GM13976 (cell line): ENCODE measurements at places on chromosomes 11 and 22.

GRCh38 chr11:69309631-69310280 lies 15.8 kb downstream of the MYEOV start:
- DNase-seq = no peak

GRCh38 chr11:69328231-69328630 lies 34.3 kb downstream of the MYEOV start:
- no peak for DNase-seq

DNA sequence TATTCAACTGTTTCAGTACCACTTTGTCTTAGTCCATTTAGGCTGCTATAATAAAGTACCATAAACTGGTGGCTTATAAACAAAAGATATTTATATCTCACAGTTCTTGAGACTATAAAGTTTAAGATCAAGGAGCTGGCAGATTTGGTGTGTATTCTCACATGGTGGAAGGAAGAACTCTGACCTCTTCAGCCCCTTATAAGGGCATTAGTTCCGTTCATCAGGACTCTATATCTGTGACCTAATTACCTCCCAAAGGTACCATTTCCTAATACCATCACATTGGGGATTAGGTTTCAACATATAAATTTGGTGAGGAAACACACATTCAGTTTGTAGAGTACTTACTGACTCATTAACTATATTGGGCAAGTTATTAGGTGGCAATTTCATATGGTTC lies 10.7 kb upstream of the ARL14EP start:
- DNase-seq = no peak

DNA sequence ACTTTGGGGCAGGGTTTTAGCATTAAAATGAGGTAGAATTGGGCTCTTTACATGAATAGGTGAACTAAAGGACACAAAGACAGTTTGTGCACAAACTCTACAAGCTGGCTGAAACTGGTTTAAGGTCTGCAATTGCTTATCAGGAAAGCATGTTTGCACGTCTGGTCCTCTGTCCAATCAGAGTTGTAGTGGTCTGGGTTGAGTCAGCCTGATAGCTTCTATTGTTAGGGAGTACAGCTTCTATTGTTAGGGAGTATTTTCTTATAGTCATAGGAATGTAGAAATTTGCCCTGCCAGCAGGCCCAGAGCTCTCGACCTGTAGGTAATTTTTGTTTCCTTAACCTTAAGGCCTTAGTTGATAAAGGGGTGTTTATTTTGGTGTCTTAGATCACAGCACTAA lies 1422.4 kb downstream of the LRRC4C start:
- no peak for DNase-seq

DNA sequence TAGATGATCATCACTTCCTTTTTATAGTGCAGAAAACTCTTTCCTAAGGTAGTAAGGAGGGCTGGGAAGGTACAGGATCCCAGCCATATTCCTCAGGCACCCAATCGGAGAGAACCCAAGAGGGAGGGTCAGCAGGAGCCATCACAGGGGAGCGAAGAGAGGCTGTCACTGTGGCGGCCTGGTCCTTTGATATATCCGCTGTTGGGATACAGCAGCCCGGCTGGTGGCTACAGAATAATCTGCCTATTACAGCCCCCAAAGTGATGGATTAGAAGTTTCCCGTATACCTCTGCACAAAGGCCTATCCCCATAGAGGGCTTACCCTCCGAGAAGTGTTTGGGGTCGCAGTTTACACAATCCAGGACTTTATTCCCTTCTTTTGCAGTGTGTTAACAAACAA lies 48.5 kb downstream of the OR4D9 start:
- DNase-seq = no peak

- no peak for DNase-seq
Observed at GRCh38 chr11:103257360-103257759, 148.1 kb downstream of the DYNC2H1 start.

DNA sequence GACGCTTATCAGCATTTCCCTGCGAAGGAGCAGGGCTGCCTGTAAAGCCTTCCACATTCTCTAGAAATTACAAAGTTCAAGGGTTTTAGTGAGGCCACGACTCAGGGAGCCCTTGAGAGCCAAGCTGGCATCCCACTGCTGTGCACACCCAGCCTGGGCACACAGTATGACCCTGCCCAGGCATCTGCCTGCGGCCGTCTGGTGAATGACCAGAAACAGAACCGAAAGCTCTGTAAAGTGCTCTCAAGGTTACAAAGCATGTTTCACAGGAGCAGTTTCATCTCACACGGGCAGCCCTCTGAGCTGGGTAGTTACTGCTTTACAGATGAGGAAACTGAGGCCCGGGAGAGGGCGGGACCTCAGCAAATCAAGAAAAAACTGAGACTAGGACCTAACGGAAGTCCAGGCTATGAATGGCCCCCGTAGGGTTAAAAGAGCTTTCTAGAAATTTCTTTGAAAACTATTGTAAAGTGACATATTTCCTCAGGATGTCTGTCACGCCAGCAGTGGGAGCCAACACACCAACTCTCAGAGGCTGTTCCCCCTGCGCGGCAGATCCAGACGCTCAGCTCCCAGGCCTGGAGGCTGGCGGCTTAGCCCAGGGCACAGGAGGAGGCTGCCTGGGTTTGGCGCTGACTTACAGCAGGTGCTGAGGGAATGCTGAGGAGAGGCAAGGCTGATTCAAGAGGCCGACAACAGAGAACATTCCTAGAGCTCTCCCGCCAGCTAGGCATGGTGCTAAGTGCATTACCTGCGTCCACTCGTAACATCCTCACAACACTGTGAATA lies 7.7 kb upstream of the TCF20 start:
- DNase-seq = peak; percentile 61

DNA sequence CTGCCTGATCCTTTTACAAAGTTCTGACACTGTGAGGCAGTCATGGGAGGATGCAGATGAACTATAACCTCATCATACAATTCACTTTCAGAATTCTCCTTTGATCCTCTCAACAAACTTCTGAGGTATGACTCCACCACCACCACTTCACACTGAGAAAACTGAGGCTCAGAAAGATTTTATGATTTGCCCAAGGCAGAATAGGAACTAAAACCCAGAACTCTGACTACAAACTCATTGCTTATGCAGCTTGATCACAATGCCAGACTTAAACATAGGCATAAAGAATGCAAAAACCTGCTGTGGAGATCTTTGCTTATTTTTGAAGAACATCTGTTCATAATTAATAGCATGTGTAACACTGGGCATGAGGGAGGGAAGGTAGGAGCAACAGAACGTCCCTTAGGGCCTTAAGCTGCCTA lies 20.4 kb downstream of the FAM168A start:
- DNase-seq = peak; percentile 51

GRCh38 chr11:133041181-133041580 lies 491.1 kb downstream of the OPCML start:
- DNase-seq = no peak

- DNase-seq = no peak
Observed at GRCh38 chr11:102837646-102838045, 5.8 kb downstream of the MMP3 start.

GRCh38 chr11:10261821-10262220 lies 32.2 kb downstream of the SBF2 start:
- DNase-seq = no peak

DNA sequence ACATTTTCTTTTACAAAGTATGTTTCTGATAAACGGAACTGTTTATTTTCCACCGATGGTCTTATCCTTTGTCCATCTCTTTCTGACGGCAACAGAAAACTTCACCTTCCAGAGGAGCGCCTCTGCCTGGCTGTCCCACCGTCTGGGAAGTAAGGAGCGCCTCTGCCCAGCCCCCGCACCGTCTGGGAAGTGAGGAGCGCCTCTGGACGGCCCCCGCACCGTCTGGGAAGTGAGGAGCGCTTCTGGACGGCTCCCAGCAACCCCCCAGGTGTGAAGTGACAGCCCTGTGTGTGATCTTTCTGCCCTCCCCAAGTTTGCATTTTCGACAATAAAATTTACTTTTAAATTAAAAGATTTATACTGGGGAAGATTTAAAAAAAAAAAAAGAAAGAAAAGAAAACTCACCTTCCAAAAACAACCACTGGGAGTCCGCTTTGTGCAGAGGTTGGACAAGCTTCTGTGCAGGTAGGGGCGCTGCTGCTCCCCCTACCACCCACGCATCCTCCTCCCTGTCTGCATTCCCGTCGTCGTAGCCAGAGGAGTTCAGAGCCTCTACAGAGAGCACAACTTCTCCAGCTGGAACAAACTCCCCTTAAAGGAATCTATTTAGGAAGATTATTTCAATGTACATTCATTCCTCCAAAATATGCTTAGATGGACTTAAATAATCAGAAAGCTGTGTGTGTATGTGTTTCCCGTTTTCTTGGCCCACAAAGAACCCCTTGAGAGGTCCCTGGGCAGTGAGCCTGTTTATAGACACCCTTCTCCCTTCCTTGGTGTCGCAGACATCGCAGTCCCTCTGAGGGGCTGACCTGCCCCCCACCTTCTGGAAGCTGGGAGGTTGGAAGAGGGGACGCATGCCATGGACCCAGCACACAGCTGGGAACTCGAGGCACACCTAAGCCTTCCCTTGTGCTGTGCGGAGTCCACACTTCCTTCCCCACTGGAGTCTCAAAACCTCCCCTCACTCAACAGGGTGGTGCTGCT lies 849 bp upstream of the APOBEC3B start:
- peak; percentile 59 for DNase-seq
